ENCODE measurements at places on chromosomes 1 and 21.
A peak's percentile ranks its signal among the peaks of the same experiment; 100 is the strongest.

GRCh38 chr1:209106861-209107260 lies 476.7 kb upstream of the CAMK1G start:
- no peak for DNase-seq

GRCh38 chr1:205309741-205310140 lies 11.8 kb downstream of the NUAK2 start:
- no peak for DNase-seq

DNA sequence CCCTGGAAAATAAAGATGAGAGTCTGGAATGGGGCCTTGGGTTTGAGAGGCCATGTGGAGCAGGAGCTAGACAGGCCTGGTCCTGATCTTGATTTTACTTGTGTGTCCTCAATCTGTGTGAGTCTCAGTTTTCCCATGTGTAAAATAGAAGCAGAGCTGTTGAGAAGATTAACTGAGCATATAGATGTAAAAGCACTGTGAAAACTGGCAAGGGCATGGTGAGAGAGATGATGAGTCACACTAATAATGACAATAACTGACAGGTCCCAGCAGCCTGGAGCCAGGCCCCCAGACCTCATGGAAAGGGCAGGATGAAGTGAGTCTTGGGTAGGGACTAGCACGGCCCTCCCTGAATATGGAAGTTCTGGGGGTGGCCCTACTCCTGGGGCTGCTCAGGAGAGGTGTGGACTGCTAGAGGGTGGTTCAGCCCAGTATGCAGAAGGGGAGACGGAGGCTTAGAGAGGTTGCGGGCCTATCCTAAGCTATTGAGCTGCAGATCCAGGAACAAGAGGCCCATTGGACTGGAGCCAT lies 2.8 kb upstream of the AHDC1 start:
- DNase-seq: no peak

- no peak for DNase-seq
These were observed 1.7 kb downstream of the DYNLT4 start for GRCh38 chr1:44805311-44806024.

- no peak for DNase-seq
These were observed 541.3 kb downstream of the OMA1 start for GRCh38 chr1:58005212-58005611.

DNA sequence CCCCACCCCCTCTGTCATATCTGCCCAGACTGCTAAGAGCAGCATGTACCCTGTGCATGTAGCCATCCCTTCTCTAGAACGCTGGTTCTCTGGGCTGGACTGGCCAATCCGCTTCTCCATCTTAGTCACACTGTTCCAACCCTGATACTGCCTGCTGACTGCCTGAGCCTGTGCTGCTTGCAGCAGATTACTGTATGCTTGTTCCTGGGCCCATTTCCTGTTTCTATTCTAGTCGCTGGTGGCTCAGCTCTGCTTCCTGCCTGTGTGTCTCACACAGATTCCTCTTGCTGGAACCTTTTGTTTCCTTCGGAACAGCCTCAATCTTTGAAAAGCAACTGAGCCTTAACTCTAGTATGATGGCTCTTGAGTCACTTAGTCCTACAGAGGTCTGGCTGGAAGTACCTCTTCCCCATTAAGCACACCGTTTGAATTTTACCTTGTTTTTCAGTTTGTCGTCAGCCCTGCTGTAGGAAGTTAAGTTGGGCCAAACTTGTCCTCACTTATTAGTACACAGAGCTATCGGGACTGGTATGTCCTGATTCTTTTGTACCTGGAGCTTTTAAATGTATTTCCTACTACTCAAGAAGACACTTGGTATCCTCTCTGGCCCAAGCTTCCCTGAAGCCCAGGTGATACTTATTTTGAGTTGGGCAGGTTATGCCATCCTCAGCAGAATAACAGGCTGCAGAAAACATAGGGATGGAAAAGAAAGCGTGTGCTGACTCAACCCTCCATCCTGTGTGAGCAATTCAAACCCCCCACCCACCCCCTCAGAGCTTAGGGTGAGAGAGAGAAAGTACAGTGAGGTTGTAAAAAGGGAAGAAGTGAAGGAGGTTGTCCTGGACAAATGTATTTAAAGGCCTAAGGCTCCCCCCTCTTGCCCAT lies 43.4 kb upstream of the PIGV start:
- peak; percentile 66 for DNase-seq

GRCh38 chr1:97743129-97743528 lies 177.7 kb downstream of the DPYD start:
- no peak for DNase-seq

GRCh38 chr1:44484155-44484688 lies 79.2 kb downstream of the RNF220 start:
- no peak for DNase-seq

DNA sequence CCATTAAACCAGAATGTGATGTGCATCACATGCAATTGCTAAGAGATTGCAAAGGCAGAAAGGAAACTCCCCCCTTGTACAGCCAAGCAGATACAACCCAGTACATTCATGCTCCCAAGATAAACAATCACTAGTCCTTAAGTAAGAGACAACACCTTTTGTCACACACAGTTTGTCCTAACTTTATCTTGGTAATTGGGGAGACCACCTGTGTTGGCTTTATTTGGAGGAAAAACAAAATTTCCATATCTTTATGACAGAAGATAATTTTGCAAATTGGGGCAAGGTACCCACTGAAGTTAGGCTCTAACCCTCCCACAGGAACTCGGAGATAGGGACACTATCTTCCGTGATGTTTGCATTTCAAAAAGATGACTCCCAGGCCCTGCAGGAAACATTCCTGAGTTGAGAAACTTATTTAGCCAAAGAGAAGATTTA lies 175.0 kb upstream of the TNR start:
- no peak for DNase-seq

GRCh38 chr1:14567056-14567455 lies 31.4 kb upstream of the KAZN start:
- DNase-seq: no peak

DNA sequence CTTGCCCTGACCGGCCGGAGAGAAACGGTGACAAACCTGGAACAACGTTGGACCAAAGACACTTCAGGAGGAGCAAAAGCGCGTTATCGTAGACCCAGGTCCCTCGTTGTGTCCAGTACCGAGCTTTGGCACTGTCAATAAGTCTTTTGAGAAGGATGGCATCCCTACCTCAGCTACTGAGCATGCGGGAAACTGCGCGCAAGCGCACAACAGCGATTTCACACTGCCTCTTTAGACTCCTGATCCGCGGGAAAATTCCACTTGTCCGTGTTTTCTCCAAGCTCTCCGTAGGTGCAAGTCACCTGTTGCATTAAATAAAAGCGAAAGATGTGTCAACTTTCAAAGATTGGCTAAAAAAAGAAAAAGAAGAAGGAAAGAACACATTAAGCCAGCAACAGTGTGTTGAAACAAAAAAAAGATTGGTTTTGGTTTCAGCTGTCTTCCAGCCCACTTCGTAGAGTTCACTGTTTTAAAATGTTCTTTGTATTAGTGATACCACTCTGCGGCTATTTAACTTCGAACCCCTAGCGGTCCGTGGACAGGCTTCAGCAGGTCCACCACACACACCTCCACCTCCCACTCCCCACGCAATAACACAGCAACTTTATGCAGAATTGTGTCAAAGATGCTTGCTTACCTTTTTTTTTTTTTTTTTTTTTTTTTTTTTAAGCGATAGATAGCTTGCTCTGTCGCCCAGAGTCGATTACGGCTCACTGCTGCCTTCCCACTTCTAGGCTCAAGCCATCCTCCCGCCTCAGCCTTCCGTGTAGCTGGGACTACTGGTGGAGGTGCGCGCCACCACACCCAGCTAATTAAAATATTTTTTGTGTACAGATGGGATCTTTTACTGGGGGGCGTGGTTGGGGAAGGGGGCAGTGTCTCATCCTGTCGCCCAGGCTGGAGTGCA lies at the start of gene BPNT1:
Gene BPNT1, minus strand, starts transcription at position 139 of the 907 bp plus-strand sequence. CDS start 9,942 bp downstream, outside the sequence.
- peak; percentile 98 for DNase-seq

DNA sequence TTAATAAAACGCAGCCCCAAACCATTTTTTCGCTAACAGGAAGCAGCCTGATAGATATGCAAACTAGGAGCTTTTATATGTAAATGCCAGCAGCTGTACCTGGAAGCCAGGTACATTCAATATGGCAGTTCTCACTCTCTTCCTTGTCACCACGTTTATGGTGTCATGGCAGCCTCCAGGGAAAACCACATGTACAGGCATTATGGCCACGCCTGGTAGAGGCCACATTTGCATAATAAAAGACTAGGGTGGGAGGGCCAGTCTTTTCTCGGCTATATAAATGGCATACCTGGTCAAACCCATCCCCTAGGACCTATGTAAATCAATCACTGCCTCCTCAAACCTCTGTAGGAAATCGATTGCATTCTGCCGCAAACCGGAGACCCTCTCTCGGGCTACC lies 247.5 kb downstream of the NEGR1 start:
- no peak for DNase-seq

DNA sequence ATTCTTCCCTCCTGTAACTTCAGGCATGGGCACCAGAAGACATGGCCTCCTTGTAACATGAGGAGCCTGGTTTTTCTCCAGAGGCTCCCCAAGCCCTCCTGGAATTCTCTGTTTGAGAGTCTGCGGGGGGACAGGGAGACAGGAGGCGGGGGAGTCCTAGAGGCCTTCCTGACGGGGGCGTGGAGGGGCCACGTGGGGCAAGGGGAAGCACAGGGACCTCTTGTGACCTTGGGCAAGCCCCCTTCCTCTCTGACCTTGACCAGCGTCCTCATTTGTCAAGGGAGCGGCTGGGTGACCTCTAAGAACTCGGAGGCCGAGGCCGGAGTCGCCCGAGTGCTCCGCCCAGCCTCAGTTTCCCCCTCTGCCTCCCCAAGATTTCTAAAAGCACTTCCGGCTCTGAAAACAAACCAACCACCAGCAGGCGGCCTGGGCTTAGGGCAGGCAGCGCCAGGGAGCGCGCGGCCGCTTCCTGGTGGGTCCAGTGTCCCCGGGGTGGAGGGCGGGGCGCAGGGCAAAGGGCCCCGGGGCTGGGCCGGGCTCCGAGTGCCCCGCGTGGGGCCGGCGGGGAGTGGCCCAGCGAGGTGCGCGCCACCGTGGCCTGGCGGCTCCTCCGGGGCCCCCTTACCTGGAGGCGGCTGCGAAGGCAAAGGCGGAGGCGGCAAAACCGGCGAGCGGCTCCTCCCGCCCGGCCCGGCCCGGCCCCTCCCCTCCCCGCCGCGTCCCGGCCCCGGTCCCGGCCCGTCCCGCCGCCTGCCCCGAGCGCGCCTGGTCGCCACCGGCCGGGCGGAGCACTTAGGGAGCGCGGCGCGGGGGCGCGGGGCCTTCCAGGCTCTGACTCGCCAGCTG lies at the start of gene TMCO4:
Gene TMCO4, minus strand, starts transcription at position 687 of the 846 bp plus-strand sequence. CDS start 19,158 bp downstream, outside the sequence.
- peak; percentile 54 for DNase-seq

DNA sequence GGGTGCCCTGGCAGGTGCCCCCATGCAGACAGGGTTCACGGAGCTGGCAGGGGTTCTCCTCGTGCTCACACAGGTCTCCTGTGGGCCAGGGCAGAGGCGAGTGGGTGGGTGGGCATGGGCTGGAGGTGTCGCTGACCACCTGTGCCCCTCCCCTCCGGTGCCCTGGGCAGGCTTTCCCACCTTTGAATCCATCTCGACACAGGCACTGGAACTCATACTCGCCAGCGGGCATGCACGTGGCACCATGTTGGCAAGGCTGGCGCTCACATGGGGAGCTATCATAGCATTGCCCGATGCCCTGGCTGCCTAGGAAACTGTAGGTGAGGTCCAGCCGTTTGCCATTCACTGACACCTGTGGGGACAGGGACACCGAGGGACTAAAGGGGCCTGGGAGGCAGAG lies 16.0 kb downstream of the LDLRAD2 start:
- no peak for DNase-seq

GRCh38 chr21:28747464-28747863 lies 245.2 kb downstream of the LTN1 start:
- no peak for DNase-seq

DNA sequence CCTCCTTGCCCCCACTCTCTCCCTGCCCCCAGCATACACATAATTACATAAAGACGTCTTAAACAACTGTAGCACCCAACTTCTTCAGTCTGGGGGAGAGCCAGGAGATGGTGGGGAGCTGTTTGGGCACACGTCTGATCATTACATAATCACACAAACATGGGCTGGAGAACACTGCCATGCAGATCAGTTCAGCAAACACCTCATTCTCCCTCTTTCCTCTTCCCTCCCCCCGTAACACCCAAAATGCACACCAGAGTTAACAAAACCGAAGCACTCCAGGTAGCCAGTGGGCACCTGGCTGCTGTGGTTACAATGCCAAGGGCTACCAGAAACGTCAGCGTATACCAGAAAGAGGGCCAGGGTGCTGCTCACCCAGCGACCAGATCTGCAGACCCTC lies 1.6 kb downstream of the HIVEP3 start:
- no peak for DNase-seq

GRCh38 chr1:163227126-163227525 lies 24.4 kb upstream of the RGS5 start:
- DNase-seq: no peak

GRCh38 chr21:41217671-41218385 lies 49.9 kb downstream of the BACE2 start:
- DNase-seq: no peak

DNA sequence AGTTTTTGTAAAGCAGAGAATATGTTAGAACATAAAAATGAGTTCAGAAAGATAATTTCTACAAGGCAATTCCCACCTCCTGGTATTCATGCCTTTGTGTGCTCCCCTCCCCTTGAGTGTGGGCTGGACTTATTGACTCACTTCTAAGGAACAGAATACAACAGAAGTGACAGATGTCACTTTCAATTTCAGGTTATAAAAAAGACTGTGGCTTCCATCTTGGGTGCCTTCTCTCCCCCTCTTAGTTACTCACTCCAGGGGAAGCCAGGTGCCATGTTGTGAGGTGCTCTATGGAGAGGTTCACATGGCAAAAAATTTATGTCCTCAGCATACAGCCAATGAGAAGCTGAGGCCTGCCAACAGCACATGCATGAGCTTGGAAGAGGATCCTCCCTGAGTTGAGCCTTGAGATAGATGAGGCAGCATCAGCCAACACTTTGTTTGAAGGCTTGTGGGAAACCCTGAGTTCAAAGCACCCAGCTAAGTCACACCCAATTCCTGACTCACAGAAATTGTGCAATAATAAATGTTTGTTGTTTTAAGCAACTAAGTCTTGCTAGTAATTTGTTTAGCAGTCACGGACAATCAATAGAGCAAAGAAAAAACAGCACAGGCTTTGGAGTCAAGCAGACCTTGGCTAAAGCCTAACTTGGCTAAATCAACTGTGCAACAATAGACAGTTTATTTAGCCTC lies 73.5 kb upstream of the NGF start:
- DNase-seq: no peak

DNA sequence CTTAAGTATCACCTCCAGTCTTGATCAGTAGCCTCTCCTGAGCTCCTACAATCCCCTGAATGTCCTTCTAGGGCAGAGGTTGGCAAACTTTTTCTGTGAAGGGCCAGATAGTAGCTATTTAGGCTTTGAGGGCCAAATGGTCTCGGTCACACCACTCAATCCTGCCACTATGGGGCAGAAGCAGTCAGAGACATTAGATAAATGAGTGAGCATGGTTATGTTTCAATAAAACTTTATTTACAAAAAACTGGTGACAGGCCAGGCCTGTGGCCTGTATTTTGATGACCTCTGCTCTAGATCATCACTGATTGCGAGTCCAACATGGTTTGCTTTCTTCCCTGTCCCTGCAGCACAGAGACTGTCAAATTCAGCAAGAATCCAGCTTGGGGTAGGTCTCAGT lies 36.3 kb downstream of the LRP8 start:
- no peak for DNase-seq
